ENCODE measurements at places on chromosomes 2 and 18.

DNA sequence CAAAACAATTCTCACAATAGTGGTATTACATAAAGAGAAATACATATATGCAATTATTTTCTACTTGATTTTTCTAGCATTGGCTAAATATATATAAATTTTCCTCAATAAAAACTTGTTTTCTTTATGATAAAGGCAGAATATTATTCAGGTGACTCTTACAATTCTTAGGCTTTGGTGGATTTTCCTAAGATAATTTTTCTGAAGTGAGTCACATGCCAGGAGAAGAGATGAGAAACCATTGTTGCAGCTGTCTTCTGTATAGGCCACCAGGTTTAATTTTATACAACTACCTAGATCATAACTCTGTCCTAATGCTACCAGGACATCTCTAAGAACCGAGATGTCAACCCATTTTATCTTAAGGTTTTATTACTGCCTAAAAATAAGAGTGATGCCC is 552.4 kb upstream of the CDH2 start:
- no peak for DNase-seq

DNA sequence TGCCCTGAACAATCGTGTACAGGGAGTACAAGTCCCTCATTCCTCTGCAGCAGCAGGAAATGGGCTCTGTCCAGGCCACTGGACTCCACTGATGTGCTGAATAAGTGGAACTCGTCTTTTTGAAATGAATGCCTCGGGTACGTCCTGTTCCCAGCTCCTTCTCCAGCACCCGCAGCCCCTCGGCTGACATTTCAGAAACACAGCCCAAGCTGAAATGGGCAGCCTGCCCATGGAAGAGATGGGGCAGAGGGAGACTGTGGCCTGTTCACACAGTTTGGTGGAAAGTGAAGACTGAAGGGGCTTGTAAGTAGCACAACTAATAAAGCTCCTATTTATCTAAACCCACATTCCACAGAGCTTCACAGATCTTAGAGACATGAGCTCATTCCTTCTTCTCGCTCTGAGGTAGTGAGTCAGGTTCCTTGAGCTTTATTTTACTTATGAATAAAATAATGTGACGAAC is 498.6 kb downstream of the TXNL1 start:
- DNase-seq, result no peak

GRCh38 chr18:11587432-11587831 is 22.0 kb upstream of the SLC35G4 start:
- DNase-seq, result no peak

- no peak for DNase-seq
Observed at GRCh38 chr2:212089873-212090272, 448.7 kb downstream of the ERBB4 start.

- DNase-seq, result no peak
Observed at GRCh38 chr2:40654346-40654745, 202.5 kb upstream of the SLC8A1 start.

Data from left renal pelvis (tissue), 4 donors.